Mesangial cell (primary cell): ENCODE measurements at places on chromosomes 2 and 18. TPM values are rescaled to one million over a fixed set of nuclear protein-coding genes. Genes with fewer than 3 reads are reported as not detected.

Gene GALNT13
- total RNA-seq, result 0.33 and 0.38 TPM in 2 replicates

Gene CRYGD
- total RNA-seq, result not detected in 2 replicates

Gene ABCG8
- not detected in 2 replicates for total RNA-seq

Gene CYRIA
- 4.2 and 4.3 TPM in 2 replicates for total RNA-seq

Gene LAMA1
- total RNA-seq, result 14.3 and 17.5 TPM in 2 replicates
